Stimulated activated CD8-positive, alpha-beta memory T cell treated with anti-CD3 and anti-CD28 coated beads, Interleukin-15, amount 100 ng/mL, for 48 hours (primary cell): ENCODE measurements at places on chromosomes 16 and 17.

DNA sequence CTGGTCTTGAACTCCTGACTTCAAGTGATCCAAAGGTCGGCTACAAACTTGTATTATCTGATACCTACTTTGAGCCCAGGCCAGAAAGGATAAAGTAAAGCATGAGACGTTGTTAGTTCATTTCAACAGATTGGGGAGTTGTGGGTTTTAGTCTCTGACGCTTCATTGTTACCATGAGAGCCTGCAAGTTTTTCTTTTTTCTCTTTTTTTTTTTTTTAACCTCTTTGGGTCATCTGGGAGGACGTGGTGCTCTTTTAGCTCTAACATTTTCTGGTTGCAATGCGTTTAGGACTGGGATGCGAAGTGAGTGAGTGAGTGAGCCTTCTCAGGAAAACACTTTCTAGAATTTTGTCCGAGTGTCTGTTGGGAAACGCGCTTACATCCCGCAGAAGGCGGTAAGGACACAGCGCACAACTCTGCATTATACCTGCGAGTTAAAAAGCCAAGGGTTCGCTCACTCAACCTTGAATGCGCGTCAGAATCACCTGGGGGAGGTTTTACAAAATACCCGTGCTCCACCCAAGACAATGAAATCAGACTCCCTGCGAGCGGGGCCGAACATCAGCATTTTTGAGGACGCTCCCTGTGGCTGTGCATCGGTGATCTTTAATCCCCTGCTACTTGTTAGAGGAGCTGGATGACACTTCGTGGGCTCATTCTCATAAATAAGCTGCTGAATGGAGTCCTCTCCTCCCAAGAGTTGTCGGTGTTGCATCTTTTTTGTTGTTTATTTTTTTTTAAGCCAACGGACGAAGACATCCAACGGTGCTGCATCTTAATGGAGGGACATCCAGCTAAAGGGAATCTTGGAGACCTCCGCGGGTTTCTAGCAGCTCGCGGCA, 629 bp upstream of the RNF135 start:
- DNase-seq, result no peak

- no peak for DNase-seq
Observed at GRCh38 chr17:82388223-82388921, 16.8 kb downstream of the UTS2R start.

DNA sequence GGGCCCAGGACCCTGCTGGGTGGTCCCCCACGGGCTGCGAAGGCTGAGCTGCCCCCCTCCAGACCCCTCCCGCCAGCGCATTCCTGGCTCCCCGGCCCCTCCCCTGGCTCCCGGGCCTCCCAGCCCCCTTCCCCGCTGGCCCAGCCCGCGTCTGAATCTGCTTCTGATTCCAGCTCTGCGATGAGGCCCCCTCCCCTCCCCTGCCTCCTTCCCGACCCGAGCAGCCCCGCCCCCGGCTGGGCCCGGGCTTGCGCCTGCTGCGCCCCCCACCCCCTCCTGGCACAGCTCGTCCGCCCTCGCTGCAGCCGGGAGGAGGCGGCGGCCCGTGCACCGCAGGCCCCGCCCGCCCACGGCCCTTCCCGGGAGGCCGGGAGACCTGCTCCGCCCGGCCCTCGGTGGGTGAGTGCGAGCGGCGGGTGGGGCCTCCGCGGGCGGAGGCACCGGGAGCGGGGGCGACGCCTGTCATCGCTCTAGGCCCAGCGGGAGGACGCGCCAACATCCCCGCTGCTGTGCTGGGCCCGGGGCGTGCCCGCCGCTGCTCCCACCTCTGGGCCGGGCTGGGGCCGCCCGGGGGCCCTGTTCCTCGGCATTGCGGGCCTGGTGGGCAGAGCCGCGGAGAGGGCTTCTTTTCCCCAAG, at the start of gene NTN3:
TSS of gene NTN3 (plus strand) at position 282 of the 637 bp plus-strand sequence. CDS start 405 bp downstream, outside the sequence.
- DNase-seq, result no peak

DNA sequence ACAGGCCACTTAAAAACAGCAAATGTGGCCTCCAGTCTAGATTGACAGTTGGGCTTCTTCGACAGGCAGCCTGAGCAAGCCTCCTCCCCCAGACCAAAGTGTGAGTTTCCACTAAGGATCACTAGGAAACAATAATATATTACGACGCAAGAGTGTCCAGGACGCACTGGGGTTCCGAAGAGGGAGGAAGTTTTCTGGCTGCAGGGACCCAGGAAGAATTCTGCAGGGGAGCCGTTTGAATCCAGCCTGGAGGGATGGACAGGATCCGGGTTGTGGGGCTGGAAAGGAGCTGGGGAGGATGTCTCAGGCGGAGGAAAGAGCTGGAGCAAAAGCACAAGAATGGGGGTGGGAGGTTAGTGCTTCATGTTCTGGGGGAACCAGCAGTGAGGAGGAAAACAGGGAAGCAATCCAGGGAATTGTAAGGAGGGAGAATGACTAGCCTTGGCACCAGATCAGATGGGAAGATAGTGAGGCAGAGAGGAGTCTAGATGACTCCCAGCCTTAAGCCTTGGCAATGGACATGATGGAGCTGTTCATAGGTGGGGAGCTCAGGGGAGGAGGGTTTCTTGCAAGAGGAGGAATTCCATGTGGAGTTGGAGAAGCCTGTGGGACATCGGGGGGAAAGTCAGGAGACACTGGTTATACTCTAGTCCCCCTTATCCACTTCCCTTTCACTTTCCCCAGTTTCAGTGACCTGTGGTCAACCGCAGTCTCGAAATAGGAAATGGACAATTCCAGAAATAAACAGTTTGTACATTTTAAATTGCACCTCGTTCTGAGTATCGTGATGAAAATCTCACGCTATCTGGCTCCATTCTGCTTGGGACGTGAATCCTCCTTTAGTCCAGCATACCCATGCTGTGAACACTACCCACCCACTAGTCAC, 26.6 kb downstream of the NGFR start:
- no peak for DNase-seq

GRCh38 chr16:67186550-67186950, 2.8 kb upstream of the MATCAP1 start:
- no peak for DNase-seq

- no peak for DNase-seq
Observed at GRCh38 chr16:27489906-27490305, 59.8 kb downstream of the GTF3C1 start.

DNA sequence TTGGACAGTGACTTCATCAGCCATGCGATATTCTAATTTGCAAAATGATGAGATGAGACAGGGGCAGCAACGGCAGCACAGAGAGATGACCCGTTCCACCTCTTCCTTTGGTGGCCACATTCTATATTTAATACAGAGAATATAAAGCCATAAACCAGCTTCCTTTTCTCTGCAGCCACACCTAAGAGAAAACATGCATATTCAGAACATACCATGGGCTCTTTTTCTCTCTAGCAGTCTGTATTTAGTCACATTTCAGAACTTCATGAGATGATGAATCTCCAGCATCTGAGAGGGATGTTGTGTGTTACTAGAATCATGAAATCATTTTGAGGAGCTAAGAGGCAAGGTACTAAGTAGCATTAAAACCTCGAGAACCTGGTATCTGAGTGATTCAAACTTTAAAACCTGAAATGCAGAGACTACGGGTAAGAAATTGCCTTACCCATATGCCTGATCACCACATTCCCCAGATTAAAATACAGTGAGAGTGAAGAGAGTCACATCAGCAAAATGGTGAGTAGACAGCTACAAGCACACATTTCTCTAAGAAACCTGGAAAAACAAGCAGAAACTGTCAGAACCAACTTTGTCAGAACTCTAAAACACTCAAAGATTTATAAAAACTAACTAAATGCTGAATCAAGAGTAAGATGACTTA, 55.5 kb upstream of the CPHXL start:
- DNase-seq, result no peak

GRCh38 chr17:78777881-78778280, 4.2 kb downstream of the CYTH1 start:
- DNase-seq, result no peak

GRCh38 chr16:12315330-12316136, 339.0 kb downstream of the SNX29 start:
- no peak for DNase-seq

DNA sequence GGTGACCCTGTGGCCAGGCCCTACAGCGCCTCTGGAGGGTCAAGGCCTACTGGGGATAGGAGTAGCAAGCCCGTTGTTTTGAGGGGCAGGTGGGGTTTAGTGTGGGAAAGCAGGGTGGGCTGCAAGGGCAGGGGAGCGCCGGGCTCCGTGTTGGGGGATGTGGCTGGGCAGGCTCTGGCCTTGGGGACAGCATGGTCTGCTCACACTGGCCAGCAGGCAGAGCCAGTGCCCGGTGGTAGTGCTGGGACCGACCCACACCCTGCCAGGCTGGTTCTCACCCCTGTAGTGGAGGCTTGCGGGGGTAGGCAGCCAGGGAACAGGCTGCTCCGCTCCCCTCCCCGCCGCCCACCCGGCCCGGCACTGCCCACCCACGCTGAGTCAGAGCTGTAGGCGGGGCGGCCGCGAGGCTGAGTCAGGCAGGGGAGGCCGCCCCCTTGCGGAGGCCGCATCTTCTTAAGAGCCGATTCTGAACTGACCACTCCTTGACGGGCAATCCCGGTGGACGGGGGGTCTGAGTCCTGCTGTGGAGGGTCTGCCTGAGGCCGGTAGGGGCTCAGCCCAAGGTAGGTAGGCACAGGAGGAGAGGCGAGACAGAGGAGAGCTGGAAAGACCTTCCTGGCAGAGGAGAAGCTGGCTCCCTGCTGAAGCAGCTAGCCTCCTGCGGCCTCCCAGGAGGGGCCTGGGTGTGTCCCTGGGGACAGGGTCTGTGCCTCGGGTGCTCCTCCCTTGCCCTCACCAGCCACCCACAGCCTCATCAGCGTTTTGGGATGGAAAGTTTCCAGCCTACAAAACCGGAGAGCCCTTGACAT, 62.4 kb downstream of the BAIAP2 start:
- peak; percentile 58 for DNase-seq

DNA sequence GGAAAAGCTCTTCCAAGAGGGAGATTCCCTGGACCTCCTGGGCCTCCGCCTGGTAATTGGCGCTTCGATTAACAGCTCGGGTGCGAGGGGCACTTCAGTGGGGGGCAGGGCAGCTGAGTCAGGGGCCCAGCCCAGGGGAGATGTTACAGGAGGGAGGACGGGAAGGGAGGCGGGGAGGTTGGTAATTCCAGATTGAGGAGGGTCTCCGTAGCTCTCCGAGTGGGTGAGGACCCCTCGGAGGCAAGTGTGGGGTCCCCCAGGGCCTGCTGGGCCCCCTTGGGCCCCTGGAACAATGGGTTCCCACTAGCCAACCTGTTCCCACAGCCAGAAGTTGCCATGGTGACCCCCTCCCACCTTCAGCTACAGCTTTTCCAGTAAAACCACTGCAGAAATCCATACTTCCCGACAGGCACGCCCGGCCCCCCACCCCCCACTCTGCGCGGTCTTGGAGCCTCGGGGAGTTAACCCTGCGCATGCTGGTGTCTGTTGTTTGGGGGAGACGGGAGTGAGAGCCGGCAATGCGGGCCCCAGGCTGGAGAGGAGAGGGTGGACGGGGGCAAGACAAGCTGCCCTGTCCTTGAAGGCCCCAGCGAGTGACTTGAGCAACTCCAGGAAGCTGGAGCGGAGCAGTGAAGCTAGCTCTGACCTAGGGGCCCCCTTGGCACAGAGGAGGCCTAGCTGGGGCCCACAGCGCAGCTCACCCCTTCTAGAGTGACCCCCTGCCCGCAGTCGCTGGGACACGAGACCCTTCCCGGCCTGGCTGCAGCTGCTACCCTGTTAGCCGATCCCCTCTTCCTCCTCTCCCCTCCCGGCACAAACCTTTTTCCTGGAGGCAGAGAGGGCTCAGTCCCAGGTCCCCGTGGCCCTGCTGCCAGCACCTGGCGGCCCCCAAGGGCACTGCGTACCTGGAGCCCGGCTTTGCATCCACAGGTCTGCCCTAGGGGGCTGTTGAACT, 37.8 kb downstream of the TMEM235 start:
- DNase-seq, result no peak

DNA sequence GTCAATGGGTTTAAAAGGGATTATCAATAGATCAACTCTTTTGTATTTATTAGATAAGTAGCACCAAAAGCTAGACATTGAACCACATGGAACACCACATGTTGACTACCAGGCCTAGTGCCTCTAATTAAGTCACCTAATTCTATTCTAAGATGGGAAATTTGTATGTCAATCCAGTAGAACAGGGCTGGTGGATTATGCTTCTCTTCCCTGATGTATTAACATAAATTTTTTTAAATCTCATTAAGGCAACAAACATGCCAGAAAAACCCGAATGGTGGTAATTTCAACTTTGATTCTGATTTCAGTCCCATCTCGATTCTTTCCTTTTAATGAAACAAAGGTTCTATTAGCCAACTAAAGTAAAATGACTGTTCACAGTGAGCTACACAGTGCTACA, 92.6 kb downstream of the KANSL1 start:
- no peak for DNase-seq

GRCh38 chr17:7854078-7854777, 638 bp upstream of the TMEM88 start:
- DNase-seq, result no peak

DNA sequence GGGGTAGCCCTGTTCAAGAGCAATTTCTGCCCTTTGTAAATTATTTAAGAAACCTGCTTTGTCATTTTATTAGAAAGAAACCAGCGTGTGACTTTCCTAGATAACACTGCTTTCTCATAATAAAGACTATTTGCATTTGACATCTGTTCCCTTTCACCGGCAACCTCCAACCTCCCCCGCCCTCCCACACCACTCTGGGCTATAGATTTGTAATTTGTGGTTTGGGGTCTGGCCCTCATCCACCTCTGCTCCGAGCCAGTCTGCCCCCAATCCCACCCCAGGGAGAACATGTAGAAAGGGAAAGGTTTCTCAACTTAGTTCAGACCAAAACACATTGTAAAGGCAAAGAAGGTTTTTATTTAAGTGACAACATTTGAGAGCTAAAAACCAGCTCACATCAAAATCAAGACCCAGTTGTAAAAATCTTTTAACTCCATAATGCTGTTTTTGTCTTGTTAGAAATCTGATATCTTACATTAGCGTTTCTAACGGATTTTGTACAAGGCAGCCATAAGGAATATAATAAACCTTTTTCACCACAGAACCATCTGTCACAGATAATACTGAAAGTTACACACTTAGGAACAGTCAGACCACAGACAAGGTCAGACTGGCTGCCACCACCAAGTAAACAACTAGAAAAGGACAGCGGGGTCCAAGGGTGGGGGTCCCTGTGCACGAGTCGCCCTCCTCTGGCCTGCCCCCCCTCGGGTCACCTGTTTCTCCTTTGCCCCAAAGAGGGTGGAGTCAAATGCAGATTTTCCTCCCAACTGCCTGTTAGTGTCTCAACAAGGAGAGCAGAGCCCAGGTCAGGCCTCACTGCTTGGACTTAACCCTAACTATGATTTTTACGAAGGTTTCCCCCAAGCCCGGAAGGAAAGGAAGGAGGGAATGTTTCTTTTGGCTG, 6.9 kb downstream of the PIMREG start:
- DNase-seq, result no peak

DNA sequence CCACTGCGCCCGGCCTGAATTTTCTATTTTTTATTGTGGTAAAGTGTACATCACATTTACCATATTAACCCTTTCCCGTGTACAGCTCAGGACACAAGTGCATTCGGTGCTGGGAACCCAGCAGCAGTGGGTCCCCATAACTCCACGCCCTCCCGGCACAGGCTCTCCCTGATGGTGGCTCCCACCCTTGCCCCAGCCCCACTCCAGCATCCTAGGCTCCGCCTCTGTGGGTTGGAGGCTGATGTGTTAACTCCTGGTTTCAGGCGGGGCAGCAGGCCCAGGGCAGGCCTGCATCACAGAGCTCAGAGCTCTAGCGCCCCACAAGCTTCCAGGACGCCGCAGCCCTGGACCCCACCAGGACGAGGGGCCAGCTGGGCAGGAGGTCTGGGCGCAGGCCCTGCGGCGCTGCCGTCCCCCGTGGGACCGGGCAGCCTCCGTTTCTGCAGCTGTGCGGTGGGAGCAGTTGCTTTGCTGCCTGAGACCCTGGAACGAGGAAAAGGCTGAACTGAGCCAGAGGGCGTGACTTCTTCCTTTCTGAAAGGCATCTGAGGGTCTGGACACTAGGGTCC, 19.6 kb downstream of the ZFPM1 start:
- DNase-seq, result no peak

GRCh38 chr16:66728117-66728787, 23.2 kb downstream of the DYNC1LI2 start:
- DNase-seq, result no peak
